ENCODE measurements at places on chromosomes 2 and 18.

GRCh38 chr2:226122041-226122440 is 677.6 kb downstream of the IRS1 start:
- DNase-seq, result no peak

GRCh38 chr2:165060411-165060810 is 105.1 kb upstream of the SLC38A11 start:
- DNase-seq, result no peak

GRCh38 chr2:9139491-9140443 is 66.8 kb upstream of the ASAP2 start:
- DNase-seq, result peak; percentile 84

GRCh38 chr18:74183130-74183529 is 34.8 kb downstream of the TIMM21 start:
- DNase-seq, result no peak

GRCh38 chr18:78934003-78934402 is 45.6 kb upstream of the SALL3 start:
- DNase-seq, result no peak

DNA sequence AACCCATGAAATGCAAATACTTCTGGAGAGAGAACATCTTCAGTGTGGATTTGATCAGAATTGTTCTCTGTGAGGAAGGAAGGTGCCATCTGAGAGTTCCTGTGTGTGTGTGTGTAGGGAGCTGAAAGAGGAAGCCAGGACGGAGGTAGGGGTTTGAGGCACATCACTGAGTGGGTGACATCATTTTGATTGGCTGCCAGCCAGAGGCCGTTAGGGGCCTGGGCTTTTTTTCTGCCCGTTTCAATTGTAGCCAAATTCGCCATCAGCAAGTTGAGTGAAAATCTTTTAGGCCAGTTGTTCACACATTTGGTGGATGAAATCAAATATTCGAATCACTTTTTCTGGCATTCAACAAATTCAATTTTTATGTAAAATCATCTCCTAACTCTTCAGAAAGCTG is 48.9 kb downstream of the TSN start:
- DNase-seq, result peak; percentile 49

- DNase-seq, result no peak
Observed at GRCh38 chr2:20019747-20020146, 7.3 kb upstream of the MATN3 start.

GRCh38 chr18:33987206-33987605 is 237.5 kb downstream of the NOL4 start:
- DNase-seq, result no peak

Measured in femur (tissue), 1 donor.